CD4-positive, alpha-beta T cell treated with Interleukin-6 at 100 ng/mL for 8 hours (primary cell): ENCODE measurements at places on chromosomes 12 and 14.

GRCh38 chr12:116207274-116207673 is 70.2 kb downstream of the MED13L start:
- DNase-seq, result no peak

- no peak for DNase-seq
Measured at GRCh38 chr12:115208098-115208497, 524.1 kb upstream of the TBX3 start.

DNA sequence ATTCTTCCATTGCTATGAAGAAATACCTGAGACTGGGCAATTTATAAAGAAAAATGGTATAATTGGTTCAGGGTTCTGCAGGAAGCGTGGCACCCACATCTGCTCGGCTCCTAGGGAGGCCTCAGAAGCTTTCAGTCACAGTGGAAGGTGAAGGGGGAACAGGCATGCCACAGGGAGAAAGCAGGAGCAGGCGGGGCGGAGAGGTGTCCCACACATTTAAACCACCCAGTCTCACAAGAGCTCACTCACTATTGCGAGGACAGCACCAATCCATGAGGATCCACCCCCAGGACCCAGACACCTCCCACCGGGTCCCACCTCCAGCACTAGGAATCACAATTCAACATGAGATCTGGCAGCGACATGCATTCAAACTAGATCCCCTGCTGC is 56.0 kb upstream of the C14orf180 start:
- no peak for DNase-seq

DNA sequence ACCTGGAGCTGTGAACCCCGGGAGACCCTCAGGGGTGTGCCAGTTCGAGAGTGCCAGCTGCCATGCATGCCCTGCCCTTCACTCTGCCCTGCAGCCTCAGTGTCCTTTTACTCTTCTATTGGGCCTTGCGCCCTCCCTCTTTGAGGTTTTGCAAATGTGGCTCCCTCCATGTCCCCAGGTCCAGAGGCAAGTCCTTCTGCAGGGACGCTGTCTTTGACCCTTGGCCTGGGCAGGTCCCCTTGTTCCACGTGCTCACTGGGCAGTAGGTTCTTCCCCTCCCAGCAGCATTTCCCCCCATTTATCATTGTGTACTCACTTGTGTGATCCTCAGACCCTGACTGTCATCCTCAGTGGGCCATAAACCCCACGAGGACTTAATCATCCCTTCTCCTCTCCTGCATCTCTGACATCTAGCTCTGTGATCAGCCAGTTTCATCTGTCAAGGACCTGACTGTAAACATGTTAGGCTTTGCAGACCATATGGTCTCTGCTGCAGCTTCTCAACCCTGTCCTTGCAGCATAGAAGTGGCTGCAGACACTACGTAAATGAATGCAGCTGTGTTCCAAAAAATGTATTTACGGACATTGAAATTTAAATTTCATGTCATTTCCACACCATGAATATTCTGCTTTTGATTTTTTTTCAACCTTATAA is 36.6 kb downstream of the TSPAN9 start:
- no peak for DNase-seq

GRCh38 chr12:76860256-76860655 is 18.6 kb downstream of the CSRP2 start:
- no peak for DNase-seq

DNA sequence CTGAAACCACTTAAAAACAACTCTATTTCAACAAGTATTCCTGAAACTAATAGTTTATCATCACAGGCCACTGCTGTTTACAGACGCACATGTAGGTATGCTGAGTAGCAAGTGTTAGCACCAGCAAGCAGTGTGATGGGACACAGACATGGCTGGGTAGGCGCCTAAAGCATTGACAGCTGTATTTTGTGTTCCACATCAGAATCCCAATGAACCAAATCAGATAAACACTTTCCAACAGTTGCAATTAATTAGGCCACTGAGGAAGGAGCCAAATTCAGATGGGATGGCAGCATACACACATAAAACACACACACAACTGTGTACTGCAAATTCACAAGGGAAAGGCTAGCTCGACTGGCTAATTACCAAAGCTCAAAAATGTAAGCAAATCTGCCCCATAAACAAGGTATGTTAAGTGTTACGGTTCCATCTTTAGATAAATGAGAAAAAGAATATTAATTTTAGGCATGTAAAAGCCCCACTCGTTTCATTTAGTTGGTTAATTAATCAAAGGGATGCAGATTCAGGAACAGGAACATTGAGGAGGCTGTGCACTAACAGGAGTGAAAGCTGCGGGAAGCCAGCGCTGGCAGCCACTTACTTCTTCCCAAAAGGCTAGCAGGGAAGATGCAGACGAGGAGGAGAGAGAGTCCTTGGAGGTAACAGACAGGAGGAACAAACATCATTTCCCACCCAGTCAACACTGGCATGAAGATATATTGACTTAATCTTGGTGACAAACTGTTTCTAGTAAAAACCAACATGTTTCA is 33.4 kb downstream of the AMN start:
- no peak for DNase-seq

GRCh38 chr12:118302053-118302452 is 70.7 kb downstream of the TAOK3 start:
- no peak for DNase-seq

DNA sequence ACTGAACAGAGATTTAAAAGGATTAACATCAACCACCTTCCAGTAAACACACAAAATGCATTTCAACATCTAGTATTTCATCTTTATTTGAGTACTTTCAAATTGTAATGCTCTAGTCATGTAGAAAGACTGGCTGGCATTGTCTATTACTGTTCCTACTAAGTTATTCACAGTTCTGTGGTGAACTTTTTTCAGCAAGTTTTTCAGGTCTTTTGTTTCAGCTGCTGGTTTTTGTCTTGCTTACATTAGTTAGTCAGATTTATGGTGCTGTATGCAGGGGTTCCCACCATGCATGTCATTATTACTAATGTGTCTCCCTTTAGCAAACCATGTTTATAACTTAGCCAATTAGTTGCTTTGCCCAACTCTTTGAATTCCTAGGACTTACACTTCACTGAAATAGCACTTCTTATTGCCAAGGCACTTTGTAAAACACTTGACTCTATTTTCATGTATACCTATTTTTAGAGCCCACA is 253.4 kb upstream of the KITLG start:
- no peak for DNase-seq

- DNase-seq, result no peak
Measured at GRCh38 chr12:98227162-98227561, 288.2 kb upstream of the TMPO start.
